AG08396 (cell line): ENCODE measurements at places on chromosomes 1 and 21.

DNA sequence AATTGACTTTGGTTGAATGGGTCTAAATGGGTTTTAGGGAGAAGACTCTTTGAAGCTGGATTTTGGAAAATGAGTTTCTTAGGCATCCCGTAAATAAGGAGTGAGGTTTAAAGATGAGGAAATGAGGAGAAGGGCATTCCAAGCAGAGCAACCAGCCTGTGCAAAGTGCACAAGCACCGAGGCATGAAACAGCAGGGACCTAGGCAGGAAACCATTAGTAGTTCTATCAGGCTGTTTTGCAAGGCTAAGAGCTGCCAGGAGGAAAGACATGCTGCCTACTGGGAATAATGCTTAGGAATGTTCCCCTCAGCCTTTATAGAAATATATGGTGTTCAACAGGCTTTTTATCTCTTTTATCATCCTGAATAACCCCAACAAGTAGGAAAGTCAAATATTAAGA lies 153.1 kb upstream of the FGGY start:
- DNase-seq = no peak

GRCh38 chr1:199064971-199065370 lies 426.1 kb downstream of the PTPRC start:
- DNase-seq = no peak

- no peak for DNase-seq
Observed at GRCh38 chr21:40351006-40351405, 483.8 kb downstream of the PCP4 start.

GRCh38 chr1:90761781-90762589 lies 44.9 kb upstream of the BARHL2 start:
- DNase-seq = no peak

DNA sequence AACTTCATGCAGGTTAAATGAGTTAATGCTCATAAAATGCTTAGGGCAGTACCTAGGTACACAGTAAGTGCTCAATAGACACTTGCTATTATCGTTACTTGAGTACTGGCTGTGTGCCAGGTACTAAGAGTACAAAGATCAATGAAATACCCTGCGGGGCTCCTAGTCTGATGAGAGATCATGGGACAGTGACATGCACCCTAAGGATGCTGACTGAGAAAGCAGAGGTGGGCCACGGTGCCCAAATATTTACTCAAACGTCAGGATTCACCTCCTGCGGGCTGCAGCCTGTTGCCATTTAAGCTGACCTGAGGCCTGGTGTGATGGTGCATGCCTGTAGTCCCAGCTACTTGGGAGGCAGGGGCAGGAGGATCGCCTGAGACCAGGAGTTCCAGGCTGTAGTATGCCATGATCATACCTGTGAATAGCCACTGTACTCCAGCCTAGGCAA lies 19.8 kb upstream of the LUZP1 start:
- no peak for DNase-seq

GRCh38 chr1:27789540-27790041 lies 16.6 kb downstream of the STX12 start:
- no peak for DNase-seq

DNA sequence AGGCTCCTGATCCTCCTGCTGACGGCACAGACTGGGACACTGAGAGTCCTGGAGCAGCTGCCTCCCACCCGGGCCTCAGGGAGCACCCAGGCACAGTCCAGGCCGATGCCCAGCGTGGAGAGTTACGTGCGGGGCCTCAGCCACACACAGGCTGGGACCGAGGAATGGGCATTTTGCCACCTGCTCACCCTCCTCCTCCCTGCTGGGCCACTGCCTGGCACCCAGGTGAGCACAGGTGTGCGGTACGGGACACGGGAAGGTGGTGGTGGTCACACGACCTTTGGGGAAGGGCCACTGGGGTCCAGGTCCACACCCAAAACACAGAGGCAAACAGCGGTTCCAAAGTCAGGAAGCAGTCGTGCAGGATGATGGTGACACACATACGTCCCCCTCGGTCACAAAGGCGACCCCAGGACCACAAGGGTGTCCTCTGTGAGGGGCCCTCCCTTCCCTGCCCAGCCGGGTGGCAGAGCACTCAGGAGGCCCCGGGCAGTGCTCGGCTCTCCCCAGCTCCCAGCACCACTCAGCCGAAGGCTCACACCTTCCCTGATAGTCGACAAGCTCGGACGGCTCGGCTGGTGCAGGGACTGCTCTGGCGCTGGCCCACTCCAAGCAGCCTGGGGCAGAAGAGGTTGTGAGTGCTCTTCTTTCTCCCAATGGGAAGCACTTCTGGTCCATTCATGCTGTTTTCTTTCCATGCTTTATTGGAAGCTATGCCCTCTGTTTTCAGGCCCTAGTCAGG lies 14.3 kb downstream of the MORN1 start:
- DNase-seq = no peak

DNA sequence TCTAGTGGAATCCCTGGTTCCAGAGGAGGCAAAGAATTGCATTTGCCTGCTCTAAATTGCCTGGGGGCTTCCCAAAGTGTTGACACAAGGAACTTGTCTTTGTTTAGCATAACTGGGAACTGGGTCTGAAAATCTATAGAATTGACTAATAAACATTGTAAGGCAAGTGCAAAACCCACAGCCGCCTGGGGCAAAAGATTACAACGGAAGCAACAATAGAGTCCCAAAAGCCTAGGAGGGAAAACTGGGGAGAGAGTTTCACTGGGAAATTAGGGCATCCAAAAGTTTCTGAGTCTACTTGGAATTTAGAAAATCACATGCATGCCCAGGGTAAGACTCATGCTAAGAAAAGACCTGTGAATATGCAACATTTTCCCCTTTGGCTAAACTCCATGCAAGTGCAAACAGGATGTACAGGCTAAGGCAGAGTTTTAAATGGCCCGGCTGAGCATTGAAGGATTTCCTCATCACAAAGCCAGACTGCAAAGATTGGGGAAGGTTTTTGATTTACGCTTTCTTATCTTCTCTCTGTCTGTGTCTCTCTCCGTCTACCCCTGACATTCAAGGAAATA lies 725.3 kb upstream of the NCAM2 start:
- DNase-seq = no peak

- DNase-seq = no peak
Observed at GRCh38 chr1:71548398-71548890, 467.6 kb upstream of the ZRANB2 start.

DNA sequence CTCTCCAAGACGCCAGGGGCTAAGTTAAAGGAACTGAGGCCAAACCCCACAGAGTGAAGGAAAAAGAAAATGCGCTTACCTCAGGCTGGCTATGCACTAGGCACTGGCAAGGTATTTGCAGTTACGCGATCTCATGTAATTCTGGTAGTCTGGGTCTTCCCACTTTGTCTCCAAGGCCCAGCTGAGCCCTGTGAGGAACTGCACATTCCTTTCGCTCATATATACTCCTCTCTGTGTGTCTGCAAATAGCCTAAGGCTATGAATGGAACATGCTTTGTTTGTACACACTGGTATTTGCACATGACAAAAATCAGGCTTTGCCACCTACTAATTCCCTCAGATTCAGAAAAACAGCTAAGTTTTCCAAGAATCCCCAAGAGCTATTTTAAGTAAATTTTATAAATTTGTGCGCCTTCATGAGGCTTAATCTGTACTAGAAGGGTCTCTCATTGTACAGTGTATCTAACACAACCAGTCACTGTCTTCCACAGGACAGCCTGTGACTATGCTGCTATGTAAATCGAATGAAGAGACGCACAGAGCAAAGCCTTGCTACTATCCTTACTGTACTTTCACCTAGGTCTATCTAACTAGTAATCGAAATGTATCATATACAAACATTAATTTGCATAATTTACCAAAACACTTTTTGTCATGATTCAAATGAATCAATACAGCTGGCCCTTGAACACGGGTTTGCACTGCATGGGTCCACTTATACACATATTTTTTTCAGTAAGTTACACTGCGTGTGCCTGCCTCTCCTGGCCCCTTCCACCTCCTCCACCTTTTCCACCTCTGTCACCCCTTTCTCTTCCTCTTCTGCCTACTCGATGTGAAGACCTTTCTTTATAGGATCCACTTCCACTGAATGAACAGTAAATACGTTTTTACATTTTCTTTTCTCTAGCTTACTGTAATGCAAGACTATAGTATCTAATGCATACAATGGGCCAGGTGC lies 87.0 kb downstream of the SIPA1L2 start:
- no peak for DNase-seq

- peak; percentile 28 for DNase-seq
Observed at GRCh38 chr21:42337830-42338728, 12.7 kb downstream of the TFF2 start.

DNA sequence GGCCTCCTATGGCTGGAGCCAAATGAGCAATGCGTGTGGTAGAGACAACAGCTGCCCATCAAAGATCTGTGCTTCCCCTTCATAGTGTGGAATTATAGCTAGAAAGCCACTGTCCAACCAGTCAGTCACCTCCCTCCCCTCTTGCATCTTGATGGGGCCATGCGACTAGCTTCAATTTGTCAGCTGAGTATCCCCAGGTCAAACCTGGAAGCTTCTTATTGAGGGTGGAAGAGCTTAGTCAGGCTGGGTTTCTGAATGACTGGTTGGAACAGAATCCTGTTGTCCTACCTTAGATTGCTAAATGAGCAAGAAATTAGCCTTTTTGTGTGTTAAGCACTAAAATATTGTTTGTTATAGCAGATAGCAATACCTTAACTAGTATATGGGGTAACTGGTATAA lies 625.4 kb downstream of the PTPRC start:
- no peak for DNase-seq

DNA sequence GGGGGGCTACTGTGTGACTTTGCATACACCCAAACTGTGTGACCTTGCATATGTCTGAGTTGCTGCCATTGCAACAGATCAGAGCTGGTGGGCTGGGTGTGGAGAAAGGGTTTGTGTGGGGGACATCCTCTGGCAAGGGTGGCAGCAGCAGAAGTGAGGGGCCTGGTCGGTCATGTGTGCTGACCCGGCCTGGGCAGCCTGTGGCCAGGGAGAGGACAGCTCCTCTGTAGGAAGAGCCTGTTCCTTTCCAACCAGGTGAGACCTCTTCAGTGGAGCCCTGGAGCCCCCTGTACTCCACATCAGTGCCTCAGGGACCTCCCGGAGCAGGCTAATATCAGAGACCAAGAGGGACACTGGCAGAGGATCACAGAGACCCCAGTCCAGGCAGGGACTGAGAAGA lies 8.3 kb downstream of the PCSK9 start:
- no peak for DNase-seq

DNA sequence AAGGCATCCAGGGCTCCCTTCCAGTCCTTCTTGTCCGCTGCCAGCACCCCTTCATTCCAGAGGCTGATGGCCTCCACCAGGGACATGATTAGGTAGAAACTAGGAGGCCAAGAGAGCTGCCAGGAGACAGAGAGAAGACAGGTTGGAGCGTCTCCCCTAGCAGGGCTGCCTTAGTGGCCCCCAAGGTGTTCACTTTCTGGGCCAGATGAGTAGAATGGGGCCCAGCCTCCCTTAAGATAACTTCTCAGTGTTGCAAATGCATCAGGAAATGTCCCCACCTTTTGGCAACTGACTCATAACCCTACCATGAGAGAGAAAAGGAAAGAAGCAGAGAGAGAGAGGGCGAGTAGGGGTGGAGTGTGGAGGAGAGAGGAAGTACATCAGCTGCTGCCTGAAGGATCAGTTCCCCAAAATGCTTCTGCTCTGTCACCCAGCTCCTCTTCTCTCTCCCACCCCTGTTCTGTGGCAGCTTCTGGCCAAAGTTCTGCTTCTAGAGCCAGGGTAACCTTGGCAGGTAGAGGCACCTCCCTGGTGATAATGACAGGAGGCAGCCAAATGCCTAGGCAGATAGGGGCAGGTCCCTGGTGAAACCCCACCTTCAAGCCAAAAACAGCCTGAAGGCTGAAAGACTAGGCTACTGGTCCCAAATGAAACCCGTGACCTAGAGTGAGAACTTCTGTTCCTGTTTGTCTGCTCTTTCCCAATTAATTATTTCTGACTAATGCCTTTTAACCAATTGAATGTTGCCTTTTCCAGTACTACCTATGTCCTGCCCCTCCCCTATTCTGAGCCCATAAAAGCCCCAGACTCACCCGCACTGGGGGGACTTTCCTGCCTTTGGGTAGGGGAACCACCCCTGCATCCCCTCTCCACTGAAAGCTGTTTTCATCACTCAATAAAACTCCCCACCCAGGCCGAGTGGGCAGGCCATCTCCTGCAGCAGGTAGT lies at the start of gene NCF2:
TSS of gene NCF2 (minus strand) at position 216 of the 948 bp plus-strand sequence. CDS start at position 86, 130 bp downstream.
- no peak for DNase-seq

GRCh38 chr1:76269155-76269554 lies 194.6 kb downstream of the ST6GALNAC3 start:
- peak; percentile 10 for DNase-seq

DNA sequence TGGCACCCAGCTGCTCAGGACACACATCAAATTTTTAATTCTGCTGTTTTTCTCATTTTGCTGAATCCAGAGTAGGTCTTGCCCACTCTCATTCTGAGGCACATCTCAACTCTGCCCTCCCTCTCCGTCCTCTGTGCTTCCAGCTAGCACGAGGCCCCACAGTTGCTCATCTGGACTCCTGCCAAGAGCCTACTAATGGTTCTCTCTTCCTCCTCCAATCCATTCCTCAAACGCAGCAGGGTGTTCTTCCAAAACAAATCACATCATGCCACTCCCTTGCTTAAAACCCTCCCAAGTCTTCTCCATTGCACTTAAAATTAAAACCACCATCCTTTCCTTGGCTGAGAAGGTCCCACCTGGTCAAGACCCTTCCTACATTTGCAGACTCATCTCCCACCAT lies 49.8 kb upstream of the SCAF4 start:
- DNase-seq = peak; percentile 38
